ENCODE measurements at places on chromosomes 2 and 18.

GRCh38 chr2:62209427-62209991 is 13.6 kb downstream of the B3GNT2 start:
- DNase-seq, result no peak

DNA sequence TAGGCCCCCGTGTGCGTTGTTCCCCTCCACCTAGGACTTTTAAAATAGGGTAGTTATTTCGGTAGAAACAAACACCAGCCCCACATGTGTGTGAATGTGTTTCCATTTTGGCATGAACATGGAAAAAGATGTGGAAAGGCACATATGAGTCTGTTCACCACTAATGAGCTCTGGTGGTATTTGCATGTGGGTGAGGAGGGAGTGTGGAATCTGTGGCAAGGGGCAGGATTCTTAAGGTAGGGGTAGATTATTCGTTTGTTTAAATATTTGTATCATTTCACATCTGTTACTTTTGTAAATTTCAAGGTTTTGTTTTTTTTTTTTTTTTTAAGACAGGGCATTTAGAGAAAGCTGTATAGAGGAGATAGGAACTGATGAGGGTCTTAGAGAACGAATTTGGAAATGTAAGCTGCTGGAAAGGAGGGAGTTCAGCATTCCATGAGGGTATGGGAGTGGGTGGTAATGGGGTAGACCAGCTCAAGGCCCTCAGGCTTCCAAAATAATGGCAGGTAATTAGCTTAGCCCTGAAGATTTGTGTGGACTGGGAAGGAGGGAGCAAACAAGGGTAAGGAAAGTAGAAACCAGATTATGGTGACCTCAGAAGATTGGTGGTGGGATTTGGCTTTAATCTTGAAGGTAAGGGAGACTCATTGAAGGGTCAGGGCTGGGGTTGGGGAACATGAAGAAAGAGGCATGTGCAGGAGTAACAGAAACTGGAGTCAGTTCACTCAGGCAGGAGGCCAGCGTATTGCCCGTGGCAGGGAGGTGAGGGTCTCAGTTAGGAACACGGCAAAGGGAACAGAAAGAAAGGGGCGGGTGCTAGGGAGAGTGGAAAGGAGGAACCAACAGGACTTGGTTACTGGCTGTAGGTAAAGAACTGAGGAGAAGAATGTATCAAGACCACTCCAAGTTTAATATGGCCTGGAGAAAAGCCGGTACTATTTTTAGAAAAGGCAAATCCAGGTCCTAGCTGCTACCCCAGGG is 123.6 kb downstream of the PLB1 start:
- no peak for DNase-seq

DNA sequence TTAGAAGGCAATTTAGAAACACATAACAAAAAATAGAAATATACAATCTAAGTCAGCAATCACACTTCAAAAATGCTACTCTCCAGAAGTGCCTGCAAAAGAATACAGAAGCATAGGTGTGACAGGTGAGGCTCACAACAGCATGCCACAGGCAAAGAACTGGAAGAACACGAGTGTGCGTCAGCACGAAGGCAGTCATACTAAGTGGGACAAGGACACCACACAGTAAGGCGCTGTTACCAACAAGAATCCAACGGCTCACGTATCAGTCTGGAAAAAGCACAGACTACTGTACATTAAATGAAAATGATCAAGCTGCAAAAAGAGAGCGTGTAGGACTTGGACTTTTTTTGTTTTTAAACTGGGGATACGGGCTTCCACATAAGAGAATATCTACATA is 18.7 kb downstream of the HDLBP start:
- no peak for DNase-seq

- no peak for DNase-seq
These were observed 134.0 kb downstream of the HDAC4 start for GRCh38 chr2:239266779-239267287.

- DNase-seq, result no peak
These were observed 257.7 kb upstream of the AGAP1 start for GRCh38 chr2:235235977-235236767.

DNA sequence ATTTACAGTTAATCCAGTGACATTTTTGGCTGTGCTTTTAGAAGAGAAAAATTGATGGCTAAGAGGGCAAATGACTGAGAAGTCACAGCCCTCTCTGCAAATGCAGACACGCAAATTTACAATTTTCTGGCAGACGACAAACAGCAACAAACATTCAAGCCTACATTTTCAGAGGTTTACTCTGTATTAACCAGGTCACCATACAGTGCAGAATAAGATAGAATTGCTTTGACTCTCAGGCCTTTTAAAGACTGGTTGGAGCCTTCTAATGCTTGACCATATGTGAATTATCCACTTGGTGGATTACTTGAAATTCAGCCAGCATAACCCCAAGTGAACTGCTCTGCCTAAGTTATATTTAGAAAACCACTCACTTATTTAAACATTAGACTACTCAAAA is 280.9 kb upstream of the STON1 start:
- no peak for DNase-seq

DNA sequence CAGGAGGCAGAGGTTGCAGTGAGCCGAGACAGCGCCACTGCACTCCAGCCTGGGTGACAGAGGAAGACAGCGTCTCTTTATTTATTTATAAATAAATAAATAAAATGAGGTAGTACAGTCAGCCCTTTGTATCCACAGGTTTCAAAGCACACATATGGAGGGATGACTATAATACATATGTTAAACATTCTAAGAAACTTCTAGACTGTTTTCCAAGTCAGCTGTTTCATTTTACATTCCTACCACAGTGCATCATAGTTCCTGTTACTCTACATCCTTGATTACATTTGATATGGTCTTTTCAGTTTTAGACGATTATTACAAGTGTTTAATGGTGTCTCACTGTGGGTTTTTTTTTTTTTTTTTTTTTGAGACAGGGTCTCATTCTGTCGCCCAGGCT is 157.6 kb downstream of the ATAD2B start:
- no peak for DNase-seq

DNA sequence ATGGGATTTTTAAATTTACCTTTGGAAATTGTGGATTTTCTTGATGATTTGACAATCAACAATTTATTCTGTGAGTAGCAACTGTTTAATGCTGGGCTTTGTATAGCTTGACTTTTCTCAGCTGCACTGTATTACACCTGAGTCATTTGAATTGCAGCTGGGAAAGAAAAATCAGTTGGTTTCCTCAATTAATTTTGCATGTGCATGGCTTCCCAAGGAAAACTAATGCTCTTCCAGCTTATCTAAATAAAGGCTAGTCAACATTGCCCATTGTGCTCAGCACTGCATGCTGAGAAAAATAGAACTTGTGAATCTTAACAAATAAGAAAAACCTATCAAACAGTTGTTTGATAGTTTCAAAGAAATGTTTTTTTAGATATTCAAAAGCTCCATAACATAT is 268.3 kb upstream of the CDH20 start:
- DNase-seq, result no peak

DNA sequence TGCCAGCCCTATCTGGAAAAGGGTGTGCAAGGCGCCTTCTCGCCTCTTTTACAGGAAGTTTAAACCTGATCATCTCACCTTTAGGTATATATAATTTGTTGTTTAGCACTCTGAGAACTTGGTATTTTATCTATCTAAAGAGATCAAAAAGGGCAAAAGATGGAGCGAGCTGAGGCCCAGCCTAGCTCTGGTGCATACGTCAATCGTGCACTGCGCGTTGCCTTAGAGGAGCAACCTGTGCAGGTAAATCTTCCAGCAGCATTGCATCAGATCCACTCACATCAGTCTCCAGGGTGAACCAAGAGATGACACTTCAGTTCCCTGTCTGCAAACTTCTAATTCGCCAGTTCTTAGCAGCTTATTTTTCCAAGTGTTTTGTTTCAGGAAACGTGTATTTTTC is 15.4 kb downstream of the BCL11A start:
- DNase-seq, result no peak

GRCh38 chr2:54986264-54986663 is 64.0 kb downstream of the RTN4 start:
- no peak for DNase-seq

GRCh38 chr2:165058476-165059265 is 103.3 kb upstream of the SLC38A11 start:
- no peak for DNase-seq

DNA sequence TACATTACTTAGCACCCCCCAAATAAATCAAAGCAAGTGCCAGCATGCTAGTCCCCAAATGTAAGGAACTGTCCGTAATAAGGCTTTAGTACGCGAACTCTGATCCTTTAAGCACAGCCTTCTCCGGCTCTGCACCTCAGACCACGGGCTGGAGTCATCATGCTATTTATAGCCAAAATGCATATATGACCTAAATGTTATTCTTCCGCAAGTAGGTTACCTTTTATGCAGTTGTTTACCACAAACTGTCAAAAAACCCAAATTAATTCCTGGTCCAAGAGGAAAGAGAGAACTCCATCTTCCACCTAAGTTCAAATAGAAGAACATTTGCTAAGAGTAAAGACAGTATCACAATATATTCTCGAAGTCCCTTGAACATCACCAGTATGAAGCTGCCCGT is 42.7 kb downstream of the ZNF516 start:
- DNase-seq, result no peak

- no peak for DNase-seq
These were observed 1.9 kb upstream of the PROM2 start for GRCh38 chr2:95272299-95272751.

GRCh38 chr18:57846258-57846657 is 43.1 kb upstream of the ATP8B1 start:
- DNase-seq, result no peak

DNA sequence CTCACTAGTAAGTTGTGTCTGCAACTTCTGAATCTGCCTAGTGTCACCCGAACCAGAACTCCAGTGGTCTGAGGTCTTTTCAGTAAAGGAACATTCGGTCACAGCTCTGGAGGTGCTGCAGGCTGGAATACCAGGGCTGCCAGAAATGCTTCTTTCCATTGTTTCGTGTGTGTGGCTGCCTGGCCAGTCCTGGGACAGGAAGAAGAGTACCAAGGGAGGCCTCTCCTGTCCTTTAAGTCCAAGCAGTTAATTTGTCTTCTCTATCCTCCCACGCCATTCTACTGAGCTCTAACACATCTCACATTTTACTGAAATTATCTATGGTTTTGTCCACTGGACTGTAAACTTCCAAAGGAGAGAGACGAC is 196.0 kb downstream of the LNPK start:
- DNase-seq, result no peak

DNA sequence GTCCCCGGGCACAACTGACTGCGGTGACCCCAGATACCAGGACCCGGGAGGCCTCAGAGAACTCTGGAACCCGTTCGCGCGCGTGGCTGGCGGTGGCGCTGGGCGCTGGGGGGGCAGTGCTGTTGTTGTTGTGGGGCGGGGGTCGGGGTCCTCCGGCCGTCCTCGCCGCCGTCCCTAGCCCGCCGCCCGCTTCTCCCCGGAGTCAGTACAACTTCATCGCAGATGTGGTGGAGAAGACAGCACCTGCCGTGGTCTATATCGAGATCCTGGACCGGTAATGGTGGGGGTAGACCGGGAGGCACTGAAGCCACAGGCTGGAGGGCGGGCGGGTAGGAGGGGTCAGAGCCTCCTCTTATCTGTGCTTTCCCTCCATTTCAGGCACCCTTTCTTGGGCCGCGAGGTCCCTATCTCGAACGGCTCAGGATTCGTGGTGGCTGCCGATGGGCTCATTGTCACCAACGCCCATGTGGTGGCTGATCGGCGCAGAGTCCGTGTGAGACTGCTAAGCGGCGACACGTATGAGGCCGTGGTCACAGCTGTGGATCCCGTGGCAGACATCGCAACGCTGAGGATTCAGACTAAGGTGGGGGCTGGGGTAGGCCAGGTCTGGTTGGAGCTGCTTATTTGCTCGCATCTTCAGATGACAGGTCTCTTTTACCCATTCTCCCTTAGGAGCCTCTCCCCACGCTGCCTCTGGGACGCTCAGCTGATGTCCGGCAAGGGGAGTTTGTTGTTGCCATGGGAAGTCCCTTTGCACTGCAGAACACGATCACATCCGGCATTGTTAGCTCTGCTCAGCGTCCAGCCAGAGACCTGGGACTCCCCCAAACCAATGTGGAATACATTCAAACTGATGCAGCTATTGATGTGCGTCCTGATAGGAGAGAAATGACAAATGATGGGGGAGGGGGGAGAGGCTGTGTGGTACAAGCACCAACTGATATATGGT is 780 bp downstream of the HTRA2 start:
- DNase-seq, result no peak

DNA sequence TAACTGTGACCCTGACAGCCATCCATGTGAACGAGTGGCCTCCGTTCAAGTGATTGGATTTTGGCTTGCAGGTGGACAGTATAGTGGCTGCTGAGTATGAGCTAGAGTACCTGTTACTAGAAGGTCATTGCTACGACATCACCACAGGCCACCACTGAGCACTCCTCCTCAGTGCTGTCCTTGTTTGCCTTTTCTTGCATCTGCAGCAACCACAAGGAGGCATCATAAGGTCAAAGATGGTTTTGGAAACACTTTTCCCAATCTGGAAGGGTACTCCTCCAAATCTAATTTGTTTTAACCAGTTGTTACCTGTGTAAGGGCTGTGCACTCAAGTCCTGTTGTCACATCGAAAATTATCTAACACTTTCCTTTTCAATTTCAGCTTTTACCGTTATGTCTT is 81.2 kb downstream of the UGGT1 start:
- no peak for DNase-seq

GRCh38 chr2:204451766-204452165 is 93.5 kb upstream of the PARD3B start:
- DNase-seq, result no peak

- DNase-seq, result no peak
These were observed 700.0 kb upstream of the SOX11 start for GRCh38 chr2:4992226-4992625.

DNA sequence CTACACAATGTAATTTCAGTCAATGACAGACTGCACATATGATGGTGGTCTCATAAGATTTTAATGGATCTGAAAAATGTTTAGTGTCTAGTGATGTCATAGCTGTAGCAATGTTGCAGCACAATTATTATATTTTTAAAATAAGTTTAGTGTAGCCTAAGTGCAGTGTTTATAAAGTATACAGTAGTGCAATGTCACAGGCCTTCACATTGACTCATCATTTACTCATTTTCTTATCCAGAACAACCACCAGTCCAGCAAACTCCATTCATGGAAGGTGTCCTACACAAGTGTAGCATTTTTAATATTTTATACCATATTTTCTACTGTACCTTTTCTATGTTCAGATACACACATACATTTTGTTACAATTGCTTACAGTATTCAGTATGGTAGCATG is 663.1 kb downstream of the ERBB4 start:
- no peak for DNase-seq

DNA sequence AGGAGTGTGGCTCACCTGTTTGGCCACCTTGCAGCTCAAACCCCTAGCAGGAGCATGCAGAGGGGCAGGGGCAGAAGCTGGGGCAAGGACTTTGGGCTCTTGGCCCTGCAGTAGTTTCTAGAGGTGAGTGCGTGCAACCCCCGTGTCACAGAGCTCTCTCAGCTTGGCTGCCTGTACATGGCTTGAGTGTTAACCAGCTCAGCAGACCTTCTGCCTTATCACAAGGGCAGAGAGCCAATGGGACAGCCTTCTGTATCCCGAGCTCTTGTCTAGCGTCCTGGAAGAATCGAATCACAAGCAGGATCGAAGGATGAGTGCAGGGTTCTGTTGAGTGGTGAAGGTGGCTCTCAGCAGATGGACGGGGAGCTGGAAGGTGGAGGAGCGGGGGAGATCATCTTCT is 120.3 kb upstream of the TMEM18 start:
- no peak for DNase-seq
